Hematopoietic multipotent progenitor cell treated with erythropoietin and hydrocortisone succinate and interleukin-3 and kit ligand, for 15 days (in vitro differentiated cells): ENCODE measurements at places on chromosomes 2 and 18.

GRCh38 chr2:128402911-128403670 is 84.4 kb upstream of the HS6ST1 start:
- DNase-seq = no peak

DNA sequence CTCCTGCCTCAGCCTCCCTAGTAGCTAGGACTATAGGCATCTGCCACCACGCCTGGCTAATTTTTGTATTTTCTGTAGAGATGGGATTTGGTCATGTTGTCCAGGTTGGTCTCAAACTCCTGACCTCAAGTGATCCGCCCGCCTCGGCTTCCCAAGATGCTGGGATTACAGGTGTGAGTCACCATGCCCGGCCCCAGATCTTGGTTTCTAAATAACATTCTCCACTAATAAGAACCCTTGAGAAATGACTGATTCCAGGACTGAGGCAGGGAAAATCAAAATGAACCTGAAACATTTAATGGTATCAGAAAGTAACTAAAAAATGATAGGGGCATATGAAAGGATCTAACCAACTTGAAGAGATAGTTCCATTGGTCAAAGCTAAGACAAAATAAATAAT is 34.0 kb downstream of the BMPR2 start:
- DNase-seq = no peak

GRCh38 chr18:961644-962355 is 57.1 kb downstream of the ADCYAP1 start:
- peak; percentile 39 for DNase-seq

DNA sequence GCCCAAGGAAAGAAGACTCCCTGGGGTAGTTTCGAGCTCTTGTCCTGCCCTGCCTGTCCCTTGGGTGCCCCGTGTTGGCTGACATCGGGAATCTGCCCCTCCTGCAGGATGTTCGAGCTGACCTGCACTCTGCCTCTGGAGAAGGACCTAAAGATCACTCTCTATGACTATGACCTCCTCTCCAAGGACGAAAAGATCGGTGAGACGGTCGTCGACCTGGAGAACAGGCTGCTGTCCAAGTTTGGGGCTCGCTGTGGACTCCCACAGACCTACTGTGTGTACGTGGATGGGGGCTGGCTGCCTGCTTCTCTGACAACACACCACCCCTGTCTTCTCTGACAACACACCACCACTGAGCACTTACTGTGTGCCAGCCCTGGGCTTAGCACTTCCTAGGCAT is 210.8 kb downstream of the DYSF start:
- no peak for DNase-seq

DNA sequence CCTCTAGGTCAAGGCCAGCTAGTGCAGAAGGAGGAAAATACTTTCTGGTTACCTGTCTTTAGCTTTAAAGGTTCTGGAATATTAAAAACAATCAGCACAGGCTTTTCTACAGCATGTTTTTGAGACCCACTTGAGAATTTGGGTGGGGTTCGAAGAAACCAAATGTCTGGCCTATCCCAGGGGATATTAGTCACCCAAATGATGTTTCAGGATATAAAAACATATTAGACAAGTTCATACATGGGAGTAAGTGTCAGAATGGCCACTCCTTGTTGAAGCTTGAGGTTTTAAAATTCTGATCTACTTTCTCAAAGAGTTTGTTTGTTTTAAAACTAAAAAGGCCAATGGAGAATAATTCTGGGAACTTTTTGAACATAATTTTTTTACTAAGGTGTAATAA is 158.6 kb upstream of the DLX2 start:
- no peak for DNase-seq

DNA sequence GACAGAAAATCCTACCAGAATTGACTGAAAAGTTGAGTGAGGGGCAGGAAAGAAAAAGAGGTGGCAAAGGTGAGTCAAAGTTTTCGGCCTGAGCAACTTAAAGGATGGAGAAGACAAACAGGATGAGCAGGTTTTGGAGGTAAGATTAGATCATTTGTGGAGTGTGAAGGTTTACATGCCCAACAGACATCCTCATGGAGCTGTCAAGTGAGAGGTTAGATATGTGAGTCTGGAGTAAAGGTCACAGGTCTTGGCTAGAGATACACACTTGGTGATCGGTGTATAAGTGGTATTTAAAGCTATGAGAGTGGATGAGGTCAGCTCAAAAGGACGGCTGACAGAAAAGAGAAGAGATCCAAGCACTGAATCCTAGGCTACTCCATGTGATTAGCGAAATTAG is 11.1 kb upstream of the MYL12A start:
- DNase-seq = no peak

DNA sequence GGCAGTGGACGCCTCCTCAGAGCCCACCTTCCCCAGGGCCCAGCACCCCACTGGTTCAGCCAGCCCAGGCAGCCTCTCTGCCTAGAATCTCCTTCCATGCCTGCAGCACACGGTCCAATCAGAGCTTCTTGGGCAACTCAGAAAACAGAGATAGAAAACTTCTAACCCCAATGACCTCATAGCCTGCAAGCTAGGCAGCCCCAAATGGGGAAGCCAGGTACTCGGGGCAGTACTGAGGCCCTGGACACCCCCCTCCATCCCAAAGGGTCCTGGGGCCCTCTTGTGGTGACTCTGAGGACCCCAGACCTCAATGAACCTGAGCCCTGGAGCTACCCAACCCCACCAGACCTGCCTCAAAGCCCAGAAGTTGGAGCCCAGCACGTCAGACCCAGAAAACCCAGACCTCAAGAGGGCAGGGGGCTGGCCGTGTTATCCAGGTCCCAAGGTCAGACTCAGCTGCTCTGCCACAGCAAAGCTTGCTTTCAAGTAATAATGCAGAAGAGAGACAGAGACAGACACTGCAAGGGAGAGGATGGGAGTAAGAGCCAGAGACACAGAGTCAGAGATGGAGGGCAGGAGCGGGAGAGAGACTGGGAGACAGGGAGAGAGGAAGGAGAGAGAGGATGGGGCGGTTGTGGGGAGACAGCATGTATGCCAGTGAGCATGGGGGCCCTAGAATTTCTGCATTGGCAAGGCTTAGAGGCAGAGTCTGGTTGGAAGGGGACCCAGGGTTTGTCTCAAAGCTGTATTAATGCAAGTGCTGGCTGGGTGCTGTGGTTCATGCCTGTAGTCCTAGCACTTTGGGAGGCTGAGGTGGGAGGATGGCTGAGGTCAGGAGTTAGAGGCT is 28.2 kb downstream of the SERTAD2 start:
- DNase-seq = no peak

GRCh38 chr2:3264010-3264744 is 113.4 kb downstream of the EIPR1 start:
- DNase-seq = no peak

DNA sequence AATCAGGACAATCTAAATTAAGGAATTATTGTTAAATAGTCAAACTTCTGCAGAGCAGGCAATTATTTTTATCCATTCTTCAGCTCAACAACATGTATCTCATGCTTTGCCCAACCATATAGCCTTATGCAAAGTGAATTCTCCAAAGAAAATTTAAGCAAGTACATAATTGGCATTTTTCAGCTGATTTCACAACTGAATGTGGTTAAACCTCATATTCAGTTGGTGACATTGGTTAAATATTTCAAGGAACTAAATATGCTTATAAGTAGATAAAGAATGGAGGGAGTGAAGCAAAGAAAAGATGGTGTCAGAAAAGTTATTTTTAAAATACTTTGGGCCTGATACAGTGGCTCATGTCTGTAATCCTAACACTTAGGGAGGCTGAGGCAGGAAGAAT is 816.2 kb downstream of the NRXN1 start:
- no peak for DNase-seq

- no peak for DNase-seq
Observed at GRCh38 chr2:216606551-216607276, 26.5 kb upstream of the IGFBP2 start.

GRCh38 chr2:107589079-107589491 is 237.6 kb upstream of the RGPD4 start:
- DNase-seq = no peak

DNA sequence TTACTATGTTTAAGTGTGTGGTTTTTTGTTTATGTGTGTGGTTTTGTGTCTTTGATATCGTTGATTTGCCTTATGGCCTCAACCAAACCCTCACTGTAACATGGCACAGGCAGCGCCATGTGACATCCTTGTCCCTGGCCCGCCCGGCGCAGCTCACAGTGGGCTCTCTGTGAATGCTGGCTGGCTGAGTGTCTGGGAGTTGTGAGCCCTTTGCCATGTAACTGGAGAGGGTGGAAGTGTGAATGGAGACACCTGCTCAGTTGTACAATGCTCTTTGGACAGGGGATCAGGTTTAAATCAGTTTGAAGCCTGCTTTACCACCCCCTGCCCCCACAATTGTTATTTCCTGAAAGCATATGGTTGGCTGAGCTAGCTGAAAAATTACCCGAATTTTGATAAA is 41.8 kb downstream of the TCF7L1 start:
- no peak for DNase-seq

GRCh38 chr2:43300781-43301583 is 74.6 kb upstream of the ZFP36L2 start:
- DNase-seq = no peak

DNA sequence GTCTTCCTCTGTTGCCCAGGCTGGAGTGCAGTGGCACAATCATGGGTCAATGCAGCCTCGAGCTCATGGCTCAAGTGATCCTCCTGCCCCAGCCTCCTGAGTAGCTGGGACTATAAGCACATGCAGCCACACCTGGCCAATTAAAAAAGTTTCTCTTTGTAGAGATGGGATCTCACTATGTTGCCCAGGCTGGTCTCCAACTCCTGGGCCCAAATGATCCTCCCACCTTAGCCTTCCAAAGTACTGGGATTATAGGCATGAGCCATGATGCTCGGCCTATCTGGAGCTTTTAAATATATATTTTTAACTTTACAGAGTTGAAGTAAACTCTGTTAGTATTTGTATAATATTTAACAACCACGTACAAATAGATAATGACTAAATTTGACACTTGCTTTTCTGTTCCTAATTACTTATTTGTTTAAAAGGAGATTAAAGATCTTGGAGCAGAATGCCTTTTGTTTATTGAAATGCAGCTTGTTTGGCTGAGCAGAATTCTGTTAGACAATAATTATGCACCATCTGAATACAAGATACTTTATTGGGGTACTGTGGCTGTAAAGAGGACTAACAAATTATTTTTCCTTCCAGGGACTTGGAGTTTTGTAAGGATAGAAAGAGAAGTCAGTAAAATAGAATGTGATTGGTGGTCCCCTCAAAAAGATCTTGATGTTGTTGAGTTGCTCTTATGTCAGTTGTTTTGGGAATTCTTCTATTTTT is 175.0 kb downstream of the FMNL2 start:
- no peak for DNase-seq
